CD4-positive, alpha-beta T cell treated with Interleukin-2 at 100 ng/mL for 4 hours (primary cell): ENCODE measurements at places on chromosomes 1 and 21.

- DNase-seq: no peak
Measured at GRCh38 chr1:92563457-92564216, 76.9 kb upstream of the GFI1 start.

GRCh38 chr1:53220962-53221286, 490 bp upstream of the CZIB start:
- DNase-seq: no peak

DNA sequence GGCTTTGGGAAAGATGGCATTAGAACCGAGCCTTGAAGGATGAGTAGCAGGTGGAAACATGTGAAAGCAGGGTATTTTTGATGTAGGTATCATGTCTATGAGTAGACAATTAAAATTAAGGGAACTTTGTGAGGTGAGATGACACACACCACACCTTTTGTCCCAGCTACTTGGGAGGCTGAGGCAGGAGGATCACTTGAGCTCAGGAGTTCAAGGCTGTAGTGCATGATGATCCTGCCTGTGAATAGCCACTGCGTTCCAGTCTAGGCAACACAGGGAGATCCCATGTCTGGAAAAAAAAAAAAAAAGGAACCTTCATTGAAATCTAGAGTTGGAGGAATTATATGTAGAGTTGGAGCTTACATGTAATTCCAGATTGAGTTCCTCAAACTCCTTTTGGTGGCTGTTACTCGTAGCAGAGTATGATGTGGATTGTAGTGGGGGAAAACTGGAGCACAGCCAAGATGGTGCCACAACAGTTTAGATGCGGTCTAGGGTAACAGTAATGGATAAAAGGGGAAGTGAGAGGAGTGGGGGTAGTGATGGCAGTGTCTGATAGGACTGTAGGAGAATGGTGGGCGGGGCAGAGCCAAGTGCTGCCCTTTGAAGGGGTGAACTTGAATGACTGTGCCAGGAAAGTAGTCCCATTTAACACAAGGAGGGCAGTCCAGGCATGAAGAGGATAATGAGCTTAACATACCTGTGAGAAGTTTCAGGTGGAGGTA, 17.4 kb downstream of the AK4 start:
- no peak for DNase-seq

GRCh38 chr1:189216886-189217285, 1260.8 kb downstream of the BRINP3 start:
- no peak for DNase-seq

- no peak for DNase-seq
Measured at GRCh38 chr1:44531785-44532566, 126.9 kb downstream of the RNF220 start.

- no peak for DNase-seq
Measured at GRCh38 chr1:47257224-47257623, 25.2 kb upstream of the TAL1 start.

DNA sequence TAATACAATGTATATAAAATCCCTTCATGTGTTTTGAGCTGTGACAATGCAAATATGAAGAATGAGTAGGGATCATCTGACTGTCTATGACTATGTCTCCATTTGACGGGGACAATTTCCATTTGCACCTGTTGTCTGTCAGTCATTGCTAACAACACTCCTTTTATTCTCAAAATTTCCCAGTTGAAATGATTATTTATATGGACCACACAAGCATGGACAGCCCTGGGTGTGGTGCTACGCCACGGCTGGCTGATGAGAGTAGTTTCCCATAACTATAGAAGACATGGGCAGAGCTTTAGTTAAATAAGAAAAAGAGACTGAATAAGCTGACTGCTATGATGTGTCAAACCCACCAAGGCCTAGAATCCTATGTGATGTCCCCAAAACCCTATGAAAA, 135.8 kb downstream of the MAP3K21 start:
- DNase-seq: no peak
